Suprapubic skin (tissue), 4 donors: ENCODE measurements at places on chromosomes 7 and 10. TPM values are rescaled to one million over a fixed set of nuclear protein-coding genes. Genes with fewer than 3 reads are reported as not detected.

DNA sequence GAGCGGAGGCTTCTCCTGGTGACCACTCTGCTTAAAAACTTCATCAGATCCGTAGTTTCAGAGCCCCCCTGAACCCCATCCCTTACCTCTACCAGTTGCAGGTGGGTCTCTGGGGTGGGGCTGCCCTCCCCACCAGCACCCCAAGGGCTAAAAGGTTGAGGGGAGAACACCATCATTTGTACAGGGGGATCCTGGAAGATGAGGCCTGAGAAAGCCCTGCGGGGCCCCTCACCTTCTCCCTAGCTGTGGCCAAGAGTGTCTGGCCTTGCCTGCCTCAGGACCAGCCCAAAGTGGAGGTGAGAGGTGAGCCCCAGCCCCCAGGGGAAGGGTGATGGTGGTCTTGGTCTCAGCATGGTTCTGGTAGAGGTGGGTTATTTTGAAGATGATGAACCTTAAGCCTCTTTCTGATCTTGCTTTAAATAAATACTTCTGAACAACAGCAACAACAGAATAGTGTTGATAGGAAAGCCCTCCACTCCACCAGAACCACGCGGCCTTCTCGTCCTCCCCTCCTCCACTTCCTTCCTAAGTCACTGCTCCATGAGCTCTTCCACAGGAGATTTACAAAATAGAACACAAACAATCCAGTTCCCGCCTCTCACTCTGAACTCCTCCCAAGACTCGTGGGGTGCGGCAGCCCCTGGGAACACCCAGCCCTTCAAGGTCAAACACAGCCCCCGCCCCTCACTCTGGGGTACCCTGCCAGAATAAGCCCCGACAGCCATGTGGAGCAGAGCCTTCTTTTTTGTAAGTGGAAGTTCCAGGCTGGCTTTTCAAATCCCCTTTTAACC is 169.1 kb downstream of the EGFR start:
- DNase-seq: no peak
- H3K4me1 ChIP-seq: peaks cover 17% of the 10 kb centered on the region
- H3K4me3 ChIP-seq: no peak overlapping the region
- H3K27me3 ChIP-seq: no peaks in the 10 kb centered on the region

DNA sequence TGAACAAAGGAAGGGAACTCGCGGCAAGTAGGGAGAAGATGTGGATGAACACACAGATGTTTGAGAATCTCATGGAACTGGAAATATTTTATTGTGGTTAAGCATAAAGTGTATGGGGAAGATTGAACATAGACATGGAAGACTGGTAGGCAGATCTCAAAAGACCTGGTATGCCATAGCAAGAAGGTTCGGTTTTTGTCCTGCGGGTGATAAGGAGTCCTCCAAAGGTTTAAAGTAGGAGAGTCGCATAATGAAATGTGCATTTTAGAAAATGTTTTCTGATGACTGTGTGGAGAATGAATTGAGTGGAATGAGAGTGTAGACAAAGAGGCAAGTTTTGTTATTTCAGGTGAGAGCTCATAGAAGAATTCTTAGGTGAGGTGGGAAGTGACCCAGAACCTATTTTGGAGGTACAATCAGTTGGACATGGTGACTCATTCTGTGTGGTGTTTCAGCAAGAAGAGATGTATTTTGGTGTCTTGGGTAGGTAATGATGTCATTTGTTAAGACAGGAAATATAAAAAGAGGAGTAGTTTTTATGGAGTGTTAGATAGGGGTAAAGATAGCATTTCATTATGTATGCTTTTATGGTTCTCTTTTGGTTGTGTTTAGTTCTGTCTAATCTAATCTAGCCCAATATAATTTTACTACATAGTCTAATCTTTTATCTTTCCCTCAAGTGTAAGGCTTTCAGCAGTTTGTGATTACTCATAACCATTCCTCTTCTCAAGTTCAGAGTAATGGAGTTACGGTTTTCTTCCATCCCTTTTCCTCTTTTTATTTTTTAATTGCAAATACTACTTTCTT is 239.2 kb downstream of the EXOC4 start:
- no peak for DNase-seq
- no peak overlapping the region for H3K27ac ChIP-seq
- H3K27me3 ChIP-seq: no peaks in the 10 kb centered on the region
- H3K4me3 ChIP-seq: no peak overlapping the region

PAPOLB gene
- not detected for total RNA-seq

GRCh38 chr7:29539471-29539870 is 24.2 kb upstream of the PRR15 start:
- peaks cover 3% of the 10 kb centered on the region for H3K27me3 ChIP-seq
- H3K36me3 ChIP-seq: no peaks in the 10 kb centered on the region
- DNase-seq: no peak
- no peak overlapping the region for H3K27ac ChIP-seq

GRCh38 chr10:16995867-16996529 is 133.6 kb downstream of the CUBN start:
- no peak overlapping the region for H3K4me3 ChIP-seq
- peak overlapping the region; percentile 21 for H3K27ac ChIP-seq
- peaks cover 13% of the 10 kb centered on the region for H3K4me1 ChIP-seq
- DNase-seq: no peak
- no peaks in the 10 kb centered on the region for H3K27me3 ChIP-seq
- no peaks in the 10 kb centered on the region for H3K36me3 ChIP-seq

LAMB4 gene
- total RNA-seq: 642 TPM

- no peak overlapping the region for H3K27ac ChIP-seq
- no peak for DNase-seq
- H3K4me1 ChIP-seq: no peaks in the 10 kb centered on the region
- H3K36me3 ChIP-seq: no peaks in the 10 kb centered on the region
- no peaks in the 10 kb centered on the region for H3K27me3 ChIP-seq
These were observed 336.3 kb upstream of the MAGI2 start for GRCh38 chr7:79789584-79790345.

CCM2 gene
- total RNA-seq: 34.4 TPM

GPER1 gene
- 2.9 TPM for total RNA-seq

DNA sequence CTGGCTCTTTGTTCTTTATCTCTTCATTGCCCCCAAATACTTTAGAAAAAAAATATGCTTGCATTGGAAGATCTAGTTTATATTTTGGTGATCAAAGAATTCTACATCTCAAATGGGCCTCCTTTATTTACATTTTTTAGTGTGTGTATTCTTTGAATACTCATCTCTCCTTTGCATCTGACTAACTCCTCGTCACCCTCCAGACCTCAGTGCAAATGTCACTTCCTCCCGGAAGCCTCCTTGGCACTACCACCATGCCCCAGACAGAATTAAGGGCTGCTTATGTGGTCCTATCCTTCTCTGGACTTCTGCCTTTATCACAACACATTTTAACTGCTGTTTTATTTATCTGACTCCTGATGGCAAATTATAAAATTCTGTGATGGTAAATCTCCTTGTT is 52.0 kb upstream of the PPP1R3C start:
- no peak overlapping the region for H3K27ac ChIP-seq
- no peak overlapping the region for H3K4me3 ChIP-seq
- H3K27me3 ChIP-seq: no peaks in the 10 kb centered on the region
- DNase-seq: no peak
- H3K4me1 ChIP-seq: peaks cover 9% of the 10 kb centered on the region

GRCh38 chr7:67723591-67723990 is 727.0 kb downstream of the TYW1 start:
- DNase-seq: no peak
- no peak overlapping the region for H3K27ac ChIP-seq
- no peaks in the 10 kb centered on the region for H3K36me3 ChIP-seq
- H3K27me3 ChIP-seq: no peaks in the 10 kb centered on the region

DNA sequence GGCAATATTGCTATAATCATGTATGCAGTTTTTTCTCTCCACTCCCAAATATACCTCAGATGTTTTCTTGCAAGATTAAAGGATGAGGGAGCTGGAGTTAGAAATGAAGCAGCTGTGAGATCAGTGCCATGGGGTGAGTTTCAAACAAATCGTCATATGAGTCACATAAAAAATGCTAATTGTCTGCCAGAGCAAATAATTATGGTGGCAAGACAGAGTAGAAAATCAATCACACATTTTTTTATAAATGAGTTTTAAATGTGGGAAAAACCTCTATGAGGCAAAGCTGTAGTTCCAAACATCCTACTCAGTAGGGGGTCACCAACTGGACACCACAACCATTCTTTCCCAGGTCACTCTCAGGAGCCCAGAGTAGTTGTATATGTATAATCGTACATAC is 55.3 kb downstream of the CH25H start:
- DNase-seq: no peak
- H3K36me3 ChIP-seq: no peaks in the 10 kb centered on the region
- H3K4me1 ChIP-seq: no peaks in the 10 kb centered on the region
- no peaks in the 10 kb centered on the region for H3K27me3 ChIP-seq
- H3K4me3 ChIP-seq: no peak overlapping the region
- no peak overlapping the region for H3K27ac ChIP-seq

DNA sequence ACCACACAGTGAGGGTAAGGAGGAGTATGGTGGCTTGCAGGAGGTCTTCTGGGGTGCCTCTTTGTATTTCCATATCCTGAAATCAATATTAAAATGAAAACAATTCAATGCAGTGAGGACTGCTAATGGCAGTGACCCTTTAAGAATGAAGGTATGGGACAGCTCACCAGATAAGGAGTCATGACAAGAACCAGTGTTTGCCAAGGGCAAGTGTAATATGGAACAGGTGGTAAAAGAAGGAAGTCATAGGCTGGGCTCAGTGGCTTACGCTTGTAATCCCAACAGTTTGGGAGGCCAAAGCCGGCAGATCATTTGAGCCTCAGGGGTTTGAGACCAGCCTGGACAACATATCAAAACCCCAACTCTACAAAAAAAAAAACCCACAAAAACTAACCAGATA is 20.0 kb upstream of the LIPA start:
- no peak overlapping the region for H3K4me3 ChIP-seq
- H3K4me1 ChIP-seq: peaks cover 15% of the 10 kb centered on the region
- no peaks in the 10 kb centered on the region for H3K36me3 ChIP-seq
- no peak for DNase-seq

DNA sequence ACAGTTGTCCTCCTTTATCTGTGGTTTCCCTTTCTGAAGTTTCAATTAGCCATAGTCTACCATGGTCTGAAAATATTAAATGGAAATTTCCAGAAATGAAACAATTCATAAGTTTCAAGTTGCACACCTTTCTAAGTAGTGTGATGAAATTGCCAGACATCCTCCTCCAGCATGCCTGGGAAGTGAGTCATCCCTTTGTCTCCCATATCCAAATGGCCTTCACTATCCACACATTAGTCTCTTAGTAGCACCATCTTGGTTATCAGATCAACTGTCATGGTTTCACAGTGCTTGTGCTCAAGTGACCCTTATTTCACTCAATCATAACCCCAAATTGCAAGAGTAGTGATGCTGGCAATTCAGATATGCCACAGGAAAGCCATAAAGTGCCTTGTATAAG is 83.4 kb upstream of the PPP1R9A start:
- H3K36me3 ChIP-seq: no peaks in the 10 kb centered on the region
- no peak for DNase-seq
- no peaks in the 10 kb centered on the region for H3K4me1 ChIP-seq
- H3K4me3 ChIP-seq: no peak overlapping the region
- no peaks in the 10 kb centered on the region for H3K27me3 ChIP-seq
- no peak overlapping the region for H3K27ac ChIP-seq

TNS3 gene
- total RNA-seq: 40.1 TPM
